ENCODE measurements at places on chromosomes 4 and X.

- DNase-seq, result no peak
Observed at GRCh38 chrX:102651242-102652011, at the start of gene GPRASP1. GPRASP1 (plus strand) TSS chrX:102651483; CDS start chrX:102653914, 2,431 bp downstream.

- no peak for DNase-seq
Observed at GRCh38 chr4:94365304-94365703, 22.7 kb upstream of the HPGDS start.

DNA sequence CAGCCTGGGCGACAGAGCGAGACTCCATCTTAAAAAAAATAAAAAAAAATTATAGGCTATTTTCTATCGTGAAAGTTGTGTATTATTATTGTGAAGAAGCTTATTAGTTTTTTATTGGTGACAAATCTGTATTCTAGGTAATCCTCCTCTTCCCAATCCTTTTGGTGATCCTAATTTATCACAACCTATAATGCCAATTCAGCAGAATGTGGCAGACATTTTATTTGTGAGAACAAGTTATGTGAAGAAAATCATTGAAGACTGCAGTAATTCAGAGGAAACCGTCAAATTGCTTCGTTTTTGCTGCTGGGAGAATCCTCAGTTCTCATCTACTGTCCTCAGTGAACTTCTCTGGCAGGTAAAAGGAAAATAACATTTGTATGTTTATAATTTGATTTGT lies 109.4 kb upstream of the DDX3X start:
- DNase-seq, result no peak

- no peak for DNase-seq
Observed at GRCh38 chr4:87934973-87935372, 40.5 kb upstream of the SPP1 start.

DNA sequence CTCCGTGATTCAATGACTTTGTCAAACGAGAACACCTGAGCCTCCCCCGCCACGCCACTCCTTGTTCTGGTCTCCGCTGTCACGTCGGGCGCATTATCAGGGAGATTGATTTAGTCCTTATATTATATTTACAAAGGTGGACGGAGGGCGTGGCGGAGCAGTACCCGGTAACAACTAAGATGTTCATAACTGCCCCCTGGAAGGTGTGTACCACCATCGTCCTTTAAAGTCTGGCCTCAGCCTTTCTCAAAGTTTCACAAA lies 284.2 kb downstream of the PACRGL start:
- no peak for DNase-seq

DNA sequence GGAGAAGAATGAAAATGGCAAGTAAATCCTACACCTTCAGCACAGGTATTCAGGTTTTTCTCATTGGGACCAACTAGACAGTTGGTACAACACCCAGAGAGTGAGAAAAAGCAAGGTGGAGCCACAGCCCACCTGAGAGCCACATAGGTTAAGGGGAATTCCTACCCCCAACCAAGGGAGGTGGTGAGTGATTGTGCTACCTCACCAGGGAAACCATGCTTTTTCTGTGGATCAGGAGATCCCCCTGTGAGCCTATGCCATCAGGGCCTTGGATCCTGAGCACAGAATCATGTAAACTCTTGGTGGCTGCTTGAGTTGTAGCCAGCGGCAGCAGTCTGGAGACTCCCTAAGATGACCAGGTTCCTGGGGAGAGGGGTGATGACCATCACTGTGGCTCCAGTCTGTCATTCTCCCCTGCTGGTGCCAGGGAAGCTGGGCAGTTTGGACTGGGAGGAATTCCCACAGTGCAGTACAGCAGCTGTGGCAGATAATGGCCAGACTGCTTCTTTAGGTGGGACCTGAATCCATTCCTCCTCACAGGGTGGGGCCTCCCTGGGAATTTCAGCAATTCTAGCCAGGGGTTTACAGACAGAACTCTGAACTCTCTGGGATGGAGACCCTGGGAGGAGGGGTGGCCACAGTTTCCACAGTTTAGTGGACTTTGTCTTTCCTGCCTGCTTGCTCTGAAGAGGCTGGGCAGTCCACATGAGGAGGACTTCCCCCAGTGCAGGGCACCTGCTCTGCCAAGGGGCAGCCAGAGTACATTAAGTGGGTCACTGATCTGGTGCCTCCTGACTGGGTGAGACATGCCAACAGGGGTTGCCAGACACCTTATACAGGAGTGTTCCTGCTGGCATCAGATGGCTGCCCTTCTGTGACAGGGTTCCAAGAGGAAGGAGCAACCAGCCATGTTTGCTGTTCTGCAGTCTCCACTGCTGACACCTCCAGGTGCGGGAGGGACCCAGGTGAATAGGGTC lies 43.2 kb downstream of the PARM1 start:
- no peak for DNase-seq

DNA sequence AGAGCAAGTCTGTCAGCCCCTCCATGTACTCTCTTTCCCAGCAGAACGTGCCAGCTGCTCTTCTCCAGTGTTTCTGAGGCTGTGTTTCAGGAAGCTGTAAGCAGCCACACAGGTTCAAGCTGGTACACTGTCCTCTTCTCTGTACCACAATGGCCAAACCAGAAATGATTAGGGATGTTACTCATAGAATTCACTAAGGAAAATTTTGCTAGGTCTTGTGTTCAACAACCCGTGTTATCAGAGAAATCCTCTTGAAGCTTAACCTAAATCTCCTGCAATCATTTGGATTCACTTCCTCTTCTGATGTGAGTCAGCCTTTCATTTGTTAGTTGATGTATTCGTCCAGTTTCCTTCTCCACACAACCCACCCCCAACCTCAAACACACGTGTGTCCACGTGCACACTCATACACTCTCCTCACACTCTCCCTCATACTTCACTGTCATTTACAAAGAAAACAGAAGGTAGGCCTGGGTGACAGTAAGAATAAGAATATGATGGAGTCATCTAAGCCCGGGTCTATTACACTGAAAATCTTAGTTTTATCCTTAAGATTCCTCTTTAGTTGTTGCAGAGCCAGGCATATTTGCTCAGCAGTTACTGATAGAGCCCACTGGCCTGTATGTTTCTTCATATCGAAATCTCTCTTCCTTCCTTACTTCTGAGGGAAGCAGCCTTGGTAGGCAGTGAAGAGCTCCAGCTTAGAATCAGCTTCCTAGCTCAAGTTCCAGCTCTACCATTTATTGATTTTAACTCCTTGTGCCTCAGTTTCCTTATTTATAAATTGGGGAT lies 63.4 kb downstream of the DCUN1D4 start:
- no peak for DNase-seq

DNA sequence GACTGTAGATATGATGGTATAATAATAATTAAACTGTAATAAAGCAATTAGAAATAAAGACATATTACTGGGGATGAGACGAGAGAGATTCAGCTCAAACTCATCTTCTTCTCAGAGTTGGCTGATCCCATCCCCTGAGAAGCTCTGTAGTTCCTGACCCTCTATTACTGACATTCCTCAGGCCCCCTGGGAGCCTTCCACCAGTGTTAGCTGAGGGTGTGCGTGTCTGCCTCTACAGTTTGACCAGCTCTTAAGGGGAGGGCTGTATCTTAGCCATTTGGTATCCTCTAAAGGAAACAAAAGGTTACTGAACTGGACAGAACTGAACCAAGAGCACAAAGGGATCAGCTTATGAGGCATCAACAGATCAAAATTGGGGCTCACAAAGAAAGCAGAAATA lies 11.2 kb downstream of the FHDC1 start:
- DNase-seq, result no peak
